ENCODE measurements at places on chromosomes 2 and 18.

DNA sequence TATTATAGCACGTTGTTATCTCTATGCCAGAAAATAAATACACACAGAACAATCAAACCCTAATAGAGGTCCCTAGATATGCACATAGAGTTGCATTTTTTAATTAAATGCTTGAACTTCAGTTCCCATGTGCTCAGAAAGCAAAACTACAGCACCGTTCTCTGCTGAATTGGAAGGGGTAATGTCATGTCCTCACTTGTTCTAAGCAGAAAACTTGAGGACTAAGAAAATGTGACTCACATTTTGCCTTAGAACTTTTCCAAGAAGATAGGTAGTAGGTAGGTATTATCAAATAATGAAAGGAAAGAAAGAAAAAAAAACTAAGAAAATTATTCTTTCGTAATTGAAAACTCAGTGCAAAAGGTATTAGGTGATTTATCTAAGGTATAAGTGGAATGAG, 607.3 kb downstream of the ERBB4 start:
- DNase-seq: no peak
- H3K36me3 ChIP-seq: no peaks in the 10 kb centered on the region
- H3K27ac ChIP-seq: no peak overlapping the region
- no peak overlapping the region for H3K4me3 ChIP-seq
- no peaks in the 10 kb centered on the region for H3K4me1 ChIP-seq
- H3K27me3 ChIP-seq: no peaks in the 10 kb centered on the region

DNA sequence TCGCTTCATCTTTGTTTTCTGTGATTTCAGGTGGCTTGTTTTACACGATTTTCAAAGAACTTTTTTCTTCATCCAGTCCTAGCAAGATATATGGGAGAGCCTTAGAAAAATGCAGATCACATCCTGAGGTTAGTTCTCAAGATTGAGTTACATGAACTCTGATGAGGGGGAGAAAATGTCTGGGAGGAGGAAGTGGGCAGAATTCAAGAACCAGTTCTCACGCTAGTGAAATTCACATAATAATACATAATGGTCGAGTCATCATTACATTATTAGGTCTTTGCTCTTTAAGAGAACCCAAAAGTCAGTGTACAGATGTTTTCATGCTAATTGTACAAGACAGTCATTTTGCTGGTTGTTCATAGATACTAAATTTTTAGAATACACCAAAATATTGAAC, 7.0 kb downstream of the TIMM21 start:
- no peak for DNase-seq
- no peak overlapping the region for H3K27ac ChIP-seq

DNA sequence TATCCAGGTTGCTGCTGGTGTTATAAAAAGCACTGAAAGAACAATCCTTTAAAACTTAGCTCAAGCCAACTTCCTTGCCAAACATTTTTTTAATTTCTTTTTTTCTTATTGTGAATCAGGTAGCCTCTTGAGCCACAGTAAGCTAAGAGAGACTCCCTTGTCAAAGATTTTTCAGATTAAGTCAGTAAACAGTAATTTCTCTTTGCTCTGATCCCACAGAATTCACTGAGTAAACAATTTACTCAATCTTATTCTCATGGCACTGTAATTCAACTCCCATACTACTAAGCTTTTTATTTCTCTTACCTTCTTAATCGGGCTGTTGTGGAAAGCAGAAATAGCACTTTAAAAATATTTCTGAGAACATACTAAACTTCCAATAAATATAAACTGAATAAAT, 82.7 kb downstream of the C2orf74 start:
- DNase-seq: no peak
- H3K36me3 ChIP-seq: peaks cover 88% of the 10 kb centered on the region
- no peaks in the 10 kb centered on the region for H3K27me3 ChIP-seq
- H3K27ac ChIP-seq: no peak overlapping the region

- H3K27ac ChIP-seq: no peak overlapping the region
- H3K36me3 ChIP-seq: no peaks in the 10 kb centered on the region
- H3K4me3 ChIP-seq: no peak overlapping the region
- no peaks in the 10 kb centered on the region for H3K27me3 ChIP-seq
- DNase-seq: no peak
These were observed 67.4 kb downstream of the MOGAT1 start for GRCh38 chr2:222738809-222739208.

- H3K27ac ChIP-seq: no peak overlapping the region
- H3K4me3 ChIP-seq: no peak overlapping the region
- no peaks in the 10 kb centered on the region for H3K4me1 ChIP-seq
- no peaks in the 10 kb centered on the region for H3K36me3 ChIP-seq
These were observed 433.1 kb downstream of the NCKAP5 start for GRCh38 chr2:133135035-133135654.

DNA sequence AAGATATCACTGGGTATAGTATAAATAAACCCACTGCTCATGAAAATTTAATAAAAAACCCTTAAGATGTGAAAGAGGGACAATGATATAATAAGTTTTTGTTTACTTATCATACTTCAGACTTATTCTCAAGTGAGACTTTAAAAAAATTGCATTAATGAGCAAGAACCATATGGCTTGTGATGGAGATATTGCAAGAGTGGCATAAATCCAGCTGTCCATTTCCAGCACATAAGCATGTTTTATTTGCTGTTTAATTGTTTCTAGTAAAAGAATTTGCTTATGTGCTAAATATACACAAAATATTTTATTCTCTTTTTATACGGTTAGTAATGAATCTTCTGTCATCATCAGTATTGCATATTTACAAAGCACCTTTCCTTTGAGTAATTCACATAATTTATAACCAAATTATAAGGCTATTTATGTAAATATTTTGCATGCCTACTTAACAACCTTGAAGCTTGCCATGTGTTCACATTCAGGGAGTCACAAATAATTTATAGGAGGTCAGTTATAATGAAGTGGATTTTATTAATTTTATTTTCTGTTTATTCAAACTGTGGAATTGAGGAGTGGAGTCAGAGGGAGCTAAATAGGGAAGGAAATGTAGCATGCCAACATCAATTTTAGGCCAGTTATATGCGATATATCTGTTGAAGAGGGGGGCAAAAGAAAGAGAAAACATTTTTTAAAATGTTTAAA, 318.5 kb upstream of the CWC22 start:
- no peaks in the 10 kb centered on the region for H3K27me3 ChIP-seq
- no peak overlapping the region for H3K27ac ChIP-seq
- peak; percentile 25 for DNase-seq
- no peaks in the 10 kb centered on the region for H3K4me1 ChIP-seq
- no peaks in the 10 kb centered on the region for H3K36me3 ChIP-seq

GRCh38 chr2:52416340-52416739, 1351.3 kb upstream of the CHAC2 start:
- DNase-seq: no peak
- no peak overlapping the region for H3K4me3 ChIP-seq
- no peaks in the 10 kb centered on the region for H3K36me3 ChIP-seq
- H3K27ac ChIP-seq: no peak overlapping the region
- H3K4me1 ChIP-seq: no peaks in the 10 kb centered on the region

GRCh38 chr2:67651565-67651964, 254.4 kb downstream of the ETAA1 start:
- no peak overlapping the region for H3K4me3 ChIP-seq
- peaks cover 11% of the 10 kb centered on the region for H3K4me1 ChIP-seq
- DNase-seq: no peak
- no peak overlapping the region for H3K27ac ChIP-seq
- no peaks in the 10 kb centered on the region for H3K36me3 ChIP-seq

- H3K4me3 ChIP-seq: no peak overlapping the region
- DNase-seq: no peak
- H3K27me3 ChIP-seq: no peaks in the 10 kb centered on the region
These were observed 39.5 kb downstream of the STON1 start for GRCh38 chr2:48569433-48569832.

DNA sequence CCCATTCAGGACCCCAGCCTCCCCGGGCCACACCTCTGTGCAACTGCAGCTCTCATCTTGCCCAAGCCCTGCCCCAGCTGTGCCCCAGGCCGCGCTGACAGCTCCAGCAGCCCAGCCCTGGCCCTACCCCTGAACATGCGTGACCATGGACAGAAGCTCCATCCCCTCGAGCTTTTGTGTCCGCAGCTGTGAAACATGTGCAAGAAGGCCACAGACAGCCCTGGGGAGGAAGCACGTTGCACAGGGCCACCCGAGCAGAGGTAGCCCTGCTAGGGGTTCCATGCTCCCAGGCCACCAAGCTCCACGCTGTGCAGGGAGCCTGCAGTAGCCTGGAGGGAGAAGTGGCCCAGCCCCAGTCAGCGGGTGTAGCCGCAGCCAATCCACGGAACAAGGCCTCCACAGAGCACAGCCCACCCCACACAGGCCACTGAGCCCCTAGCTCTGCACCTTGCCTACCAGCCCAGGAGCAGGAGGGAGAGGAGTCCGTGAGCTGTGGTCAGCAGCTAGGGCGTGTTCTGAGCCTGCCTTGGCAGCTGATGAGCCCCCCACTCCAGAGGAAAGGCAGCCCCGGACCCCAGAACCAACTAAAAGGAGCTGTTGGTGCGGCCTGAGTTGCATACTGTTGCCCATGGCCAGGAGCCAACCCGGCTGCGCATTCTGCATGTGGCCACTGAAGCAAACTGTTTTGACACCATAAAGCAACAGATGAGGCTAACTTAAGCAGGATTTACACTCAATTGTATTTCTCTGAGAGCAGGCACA, 184.0 kb downstream of the SEPTIN10 start:
- no peak overlapping the region for H3K4me3 ChIP-seq
- no peak for DNase-seq
- no peaks in the 10 kb centered on the region for H3K36me3 ChIP-seq
- H3K4me1 ChIP-seq: no peaks in the 10 kb centered on the region

GRCh38 chr2:53150146-53150545, 617.5 kb upstream of the CHAC2 start:
- H3K36me3 ChIP-seq: no peaks in the 10 kb centered on the region
- H3K4me1 ChIP-seq: no peaks in the 10 kb centered on the region
- H3K4me3 ChIP-seq: no peak overlapping the region
- H3K27me3 ChIP-seq: no peaks in the 10 kb centered on the region
- H3K27ac ChIP-seq: no peak overlapping the region

DNA sequence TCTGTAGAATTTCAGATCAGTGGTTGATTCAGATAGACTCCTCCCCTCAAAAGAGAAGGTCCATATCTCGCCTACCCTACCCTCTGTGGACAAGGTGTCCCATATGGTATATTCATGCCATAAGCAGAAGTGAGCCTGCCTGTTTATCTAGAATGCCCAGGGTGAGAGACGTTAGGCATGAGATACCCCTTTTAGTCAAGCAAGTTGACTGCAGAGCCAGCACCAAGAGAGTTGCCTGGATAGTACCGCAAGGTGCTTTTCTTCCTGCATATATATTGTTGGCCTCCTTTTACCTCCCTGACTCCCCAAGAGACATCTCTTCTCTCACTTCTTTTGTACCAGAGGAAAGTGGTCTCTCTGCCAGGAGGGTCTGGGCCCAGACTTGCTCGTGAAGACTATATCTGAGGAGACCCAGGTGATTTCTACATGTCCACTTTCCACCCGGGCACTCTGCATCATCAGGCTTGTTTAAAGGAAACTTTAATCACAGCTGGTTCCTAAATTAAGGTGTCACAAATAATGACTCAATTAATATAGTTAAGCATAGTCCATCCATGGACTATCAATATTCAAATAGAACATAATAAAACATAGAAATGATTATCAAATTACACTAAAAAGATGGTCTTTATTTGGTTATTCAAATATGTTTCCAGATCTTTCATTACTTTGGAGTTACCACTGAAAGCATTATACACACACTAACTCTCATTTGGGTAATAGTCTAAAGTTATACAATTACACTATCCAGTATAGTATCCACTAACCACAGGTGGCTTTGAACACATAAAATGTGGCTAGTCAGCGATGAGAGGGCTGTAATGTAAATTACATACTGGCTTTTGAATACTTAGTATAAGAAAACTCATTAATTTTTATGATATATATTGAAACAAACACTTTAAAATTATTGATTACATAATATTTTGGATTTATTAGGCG, 4.1 kb downstream of the ITGA4 start:
- H3K27me3 ChIP-seq: peaks cover 4% of the 10 kb centered on the region
- H3K36me3 ChIP-seq: no peaks in the 10 kb centered on the region
- no peak overlapping the region for H3K4me3 ChIP-seq
- no peak overlapping the region for H3K27ac ChIP-seq
